Fibroblast of skin of left quadriceps (primary cell): ENCODE measurements at places on chromosomes 5 and 9.

GRCh38 chr5:160496784-160497183, 75.1 kb downstream of the PTTG1 start:
- DNase-seq, result no peak

- DNase-seq, result no peak
Measured at GRCh38 chr9:15769547-15769946, 216.7 kb downstream of the CCDC171 start.

DNA sequence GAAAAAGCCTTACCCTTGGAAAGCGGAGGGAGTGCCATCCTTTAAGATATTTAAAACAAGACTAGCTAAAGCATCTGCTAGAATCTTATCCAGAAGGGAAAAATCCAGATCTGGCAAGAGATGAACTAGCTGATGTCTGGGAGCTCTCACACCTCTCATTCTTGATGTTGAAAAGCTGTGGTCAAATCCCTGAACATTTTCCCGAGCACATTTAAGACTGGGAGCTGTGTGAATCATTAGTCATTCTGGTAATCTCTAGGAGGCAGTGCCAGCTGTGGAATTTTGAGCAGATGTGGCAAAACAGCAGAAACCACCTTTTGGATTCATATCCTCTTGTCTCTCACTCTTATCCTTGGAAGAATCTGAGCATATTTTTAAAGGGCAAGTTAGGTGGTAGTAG, 218.0 kb downstream of the MAN2A1 start:
- DNase-seq, result peak; percentile 76

DNA sequence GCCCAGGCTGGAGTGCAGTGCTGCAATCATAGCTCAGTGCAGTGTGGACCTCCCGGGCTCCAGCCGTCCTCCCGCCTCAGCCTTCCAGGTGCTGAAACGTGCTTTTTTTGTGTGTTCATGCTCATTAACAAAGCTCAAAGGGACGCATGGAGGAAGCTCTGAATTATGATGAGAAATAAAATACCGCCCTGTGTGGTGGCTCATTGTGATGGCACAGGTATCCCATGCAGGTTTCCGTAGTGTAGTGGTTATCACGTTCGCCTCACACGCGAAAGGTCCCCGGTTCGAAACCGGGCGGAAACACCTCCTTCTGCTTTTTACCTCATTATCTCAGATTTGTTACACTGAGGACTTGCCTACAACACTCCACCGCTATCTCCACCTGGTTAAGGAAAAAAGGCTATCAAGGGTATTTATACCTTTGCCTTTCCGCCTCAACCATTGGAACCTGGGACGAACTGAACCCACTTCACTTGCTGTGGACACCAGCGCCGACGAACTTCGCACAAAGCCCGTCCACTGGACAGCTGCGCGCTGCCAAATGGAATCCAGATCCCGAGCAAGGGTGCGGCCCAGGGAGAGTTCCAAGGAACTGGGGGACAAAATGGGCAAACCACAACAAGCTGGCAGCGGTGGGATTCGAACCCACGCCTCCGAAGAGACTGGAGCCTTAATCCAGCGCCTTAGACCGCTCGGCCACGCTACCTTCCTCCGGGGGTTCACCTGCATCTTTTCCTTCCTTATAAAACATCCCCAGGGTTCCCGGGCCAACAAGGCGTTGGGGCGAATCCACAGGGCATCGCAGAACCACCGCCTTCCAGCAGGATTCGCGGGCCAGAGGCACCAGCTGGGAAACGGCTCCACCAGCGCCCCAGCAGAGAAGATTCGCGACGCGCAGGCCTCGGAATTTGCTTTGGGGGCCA, 26.3 kb downstream of the OR2V2 start:
- no peak for DNase-seq

DNA sequence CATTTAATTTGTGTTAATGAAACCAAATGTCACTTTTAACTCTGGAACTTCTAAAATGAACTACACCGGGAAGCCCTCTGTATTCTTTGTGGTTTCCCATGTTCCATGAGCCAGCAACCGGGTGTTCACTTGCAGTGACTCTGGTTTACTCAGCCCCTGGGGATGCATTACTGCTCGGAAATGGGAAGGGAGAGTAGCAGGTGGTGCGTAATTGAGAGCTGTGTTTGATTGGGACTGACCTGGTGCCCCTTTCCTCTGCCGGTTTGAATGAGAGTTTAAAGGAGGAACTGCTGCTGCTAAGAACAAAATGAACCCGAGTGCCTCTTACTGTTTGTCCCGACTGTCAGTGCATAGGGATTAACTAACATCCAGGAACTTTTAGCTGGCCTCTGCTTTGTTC, 100.1 kb upstream of the DHFR start:
- DNase-seq, result no peak

GRCh38 chr5:158857976-158858375, 241.7 kb downstream of the EBF1 start:
- DNase-seq, result no peak

GRCh38 chr9:33868440-33868973, 51.5 kb downstream of the UBE2R2 start:
- DNase-seq, result peak; percentile 53

DNA sequence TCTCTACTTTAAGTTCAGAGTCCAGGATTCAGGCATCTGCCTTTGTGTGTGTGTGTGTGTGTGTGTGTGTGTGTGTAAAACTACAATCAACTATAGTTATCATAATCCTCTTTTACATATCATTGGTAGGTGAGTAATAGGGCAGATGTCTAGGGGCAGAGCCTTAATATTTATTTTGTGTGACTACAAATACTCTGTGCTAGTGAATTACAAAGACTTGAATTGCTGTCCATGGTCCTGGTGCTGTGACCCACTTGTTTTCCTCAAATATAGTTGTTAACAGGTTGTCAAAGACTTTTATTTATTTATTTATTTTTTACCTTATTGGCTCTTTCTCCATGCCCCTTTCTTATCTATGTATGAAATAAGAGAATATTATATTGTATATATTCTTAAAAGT, 196.8 kb downstream of the ANXA1 start:
- no peak for DNase-seq

- no peak for DNase-seq
Measured at GRCh38 chr5:5330728-5331452, 91.6 kb upstream of the ICE1 start.

DNA sequence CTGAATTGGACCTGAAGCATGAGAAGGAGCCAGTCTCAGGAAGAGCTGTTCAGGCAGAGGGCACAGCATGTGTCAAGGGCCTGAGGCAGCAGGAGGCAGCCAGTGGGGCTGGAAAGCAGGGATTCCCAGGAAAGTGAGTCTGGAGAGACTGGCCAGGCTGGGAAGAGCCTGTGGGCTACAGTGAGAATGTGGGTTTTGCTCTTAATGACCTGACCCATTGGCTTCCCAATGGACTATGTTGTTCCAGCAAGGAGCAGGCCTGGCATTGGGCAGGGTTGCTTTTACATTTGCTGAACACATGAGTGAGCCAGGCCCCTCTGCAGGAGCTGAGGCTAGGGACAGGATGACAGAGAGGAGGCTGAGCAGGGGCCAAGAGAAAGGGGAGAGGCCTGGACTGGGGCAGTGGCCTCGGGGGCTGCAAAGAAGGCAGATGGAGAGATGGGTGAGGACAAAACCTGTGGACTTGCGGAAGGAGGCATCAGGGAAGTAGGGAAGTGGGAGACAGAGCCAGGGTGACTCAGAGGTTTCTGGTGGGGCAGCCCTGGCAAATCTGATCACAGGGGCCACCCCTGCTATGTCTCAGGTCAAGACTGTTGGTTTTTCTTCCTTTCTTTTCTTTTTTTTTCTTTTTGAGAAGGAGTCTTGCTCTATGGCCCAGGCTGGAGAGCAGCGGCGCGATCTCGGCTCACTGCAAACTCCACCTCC, 65.9 kb upstream of the NEK6 start:
- no peak for DNase-seq

- no peak for DNase-seq
Measured at GRCh38 chr9:130387905-130388304, 56.9 kb upstream of the ASS1 start.
